ENCODE measurements at places on chromosomes 1 and 21. TPM values are rescaled to one million over a fixed set of nuclear protein-coding genes. Genes with fewer than 3 reads are reported as not detected.
A peak's percentile ranks its signal among the peaks of the same experiment; 100 is the strongest.

Gene CACHD1
- 48.6 TPM for total RNA-seq

Gene CENPF
- 20.8 TPM for total RNA-seq

Gene CCDC30
- 3.4 TPM for total RNA-seq

Gene F13B
- total RNA-seq, result not detected

Gene PROK1
- total RNA-seq, result not detected

Gene THEMIS2
- 9.6 TPM for total RNA-seq

- no peaks in the 10 kb centered on the region for H3K36me3 ChIP-seq
- H3K4me3 ChIP-seq, result no peak overlapping the region
- H3K27ac ChIP-seq, result no peak overlapping the region
- no peak for DNase-seq
- H3K27me3 ChIP-seq, result peaks cover 3% of the 10 kb centered on the region
Measured at GRCh38 chr21:29121759-29122158, 8.7 kb upstream of the MAP3K7CL start.

DNA sequence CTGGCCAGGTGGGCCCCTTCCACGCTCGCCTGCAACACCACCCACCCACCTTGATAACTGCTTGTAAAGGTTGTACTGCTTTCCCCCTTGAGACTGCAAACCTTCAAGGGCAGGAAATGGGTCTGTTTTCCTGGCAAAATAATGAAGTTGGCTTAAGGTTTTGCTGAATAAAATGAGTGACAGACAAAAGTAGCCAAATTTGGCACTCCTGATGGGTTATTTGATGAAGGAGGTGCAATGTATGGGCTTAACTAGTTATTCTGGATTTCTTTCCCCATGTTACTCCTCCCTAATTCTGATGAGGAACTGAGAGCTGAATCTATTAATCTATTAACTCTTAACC, 14.6 kb upstream of the HLCS start:
- DNase-seq, result no peak
- H3K27ac ChIP-seq, result no peak overlapping the region
- H3K4me1 ChIP-seq, result peaks cover 27% of the 10 kb centered on the region
- peaks cover 4% of the 10 kb centered on the region for H3K36me3 ChIP-seq
- H3K4me3 ChIP-seq, result peak overlapping the region; percentile 81

- peak overlapping the region; percentile 99 for H3K27ac ChIP-seq
- H3K27me3 ChIP-seq, result peaks cover 14% of the 10 kb centered on the region
- H3K36me3 ChIP-seq, result peaks cover 49% of the 10 kb centered on the region
- peak; percentile 25 for DNase-seq
- H3K4me1 ChIP-seq, result peaks cover 34% of the 10 kb centered on the region
Measured at GRCh38 chr1:108199201-108199691, 897 bp downstream of the SLC25A24 start.

DNA sequence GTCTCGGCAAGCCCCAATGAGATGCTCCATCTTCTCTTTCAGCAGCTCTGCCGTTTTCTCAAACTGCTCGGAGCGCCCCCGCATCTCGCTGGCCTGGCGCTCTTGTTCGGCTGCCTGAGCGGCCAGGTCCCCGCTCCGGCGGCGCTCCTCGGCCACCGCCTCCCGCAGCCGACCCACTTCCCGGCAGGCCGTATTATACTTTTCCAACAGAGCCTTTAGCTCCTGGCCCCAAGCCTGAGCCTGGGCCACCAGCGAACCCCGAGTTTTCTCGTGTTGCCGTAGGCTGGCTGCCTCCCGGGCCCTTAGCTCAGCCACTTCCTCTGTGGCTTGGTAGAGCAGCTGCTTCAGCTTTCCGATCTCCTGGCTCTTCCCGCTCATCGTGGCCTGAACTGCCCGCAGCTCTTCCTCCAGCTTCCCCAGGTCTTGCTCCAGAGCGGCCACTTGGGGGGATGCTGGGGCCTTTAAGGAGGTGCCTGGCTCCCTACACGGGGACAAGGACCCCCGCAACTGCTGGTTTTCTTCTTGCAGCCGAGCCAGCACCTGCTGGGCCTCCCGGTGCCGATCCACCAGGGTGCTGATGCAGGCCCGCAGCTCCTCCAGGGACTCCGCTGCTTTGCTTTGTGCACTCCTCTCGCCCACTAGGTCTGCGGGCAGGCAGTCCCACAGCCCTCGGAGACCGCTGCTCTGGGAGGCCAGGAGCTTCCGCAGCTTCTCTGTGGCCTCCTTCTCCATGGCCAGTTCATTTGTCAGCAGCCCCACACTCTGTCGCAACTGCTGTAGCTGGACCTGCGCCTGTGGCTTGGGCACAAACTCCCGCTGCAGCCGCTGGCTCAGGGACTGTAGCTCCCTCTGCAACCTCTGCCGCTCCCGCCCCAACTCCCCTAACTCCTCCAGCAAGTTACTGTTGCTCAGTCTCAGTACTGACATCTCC, 13.4 kb upstream of the PIAS3 start:
- no peaks in the 10 kb centered on the region for H3K36me3 ChIP-seq
- H3K27ac ChIP-seq, result no peak overlapping the region
- peak; percentile 28 for DNase-seq
- H3K27me3 ChIP-seq, result peaks cover 14% of the 10 kb centered on the region

DNA sequence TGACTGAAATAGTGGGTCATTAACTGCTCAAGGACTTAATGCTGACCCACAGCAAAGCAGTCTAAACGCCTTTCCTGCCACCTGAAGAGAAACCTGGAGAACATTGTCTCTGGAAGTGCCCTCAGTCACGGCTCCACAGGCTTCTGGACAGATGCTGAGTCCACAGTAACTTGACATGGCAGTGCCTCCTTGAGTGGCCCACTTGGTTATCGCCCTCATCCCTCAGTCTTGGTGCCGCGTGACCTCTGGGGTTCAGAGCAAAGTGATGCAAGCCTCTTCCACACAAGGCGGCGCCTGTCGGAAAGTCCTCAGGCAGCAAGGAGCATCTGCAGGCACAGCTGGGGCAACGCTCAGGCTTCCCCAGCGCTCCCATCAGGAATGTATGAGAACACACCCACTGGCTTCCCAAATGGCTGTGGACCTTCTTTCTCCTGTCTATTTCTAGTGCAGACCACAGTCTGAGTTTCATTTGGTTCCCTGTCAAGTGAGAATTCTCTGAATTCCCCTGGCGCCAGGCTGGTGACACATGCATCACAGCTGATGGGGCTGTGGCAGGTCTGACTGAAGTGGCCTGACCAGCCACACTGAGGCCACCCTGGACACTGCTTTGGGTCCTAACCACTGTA, 13.0 kb upstream of the ANGPTL7 start:
- H3K27me3 ChIP-seq, result no peaks in the 10 kb centered on the region
- H3K4me3 ChIP-seq, result no peak overlapping the region
- H3K36me3 ChIP-seq, result peaks cover 4% of the 10 kb centered on the region
- H3K27ac ChIP-seq, result no peak overlapping the region
- no peaks in the 10 kb centered on the region for H3K4me1 ChIP-seq

DNA sequence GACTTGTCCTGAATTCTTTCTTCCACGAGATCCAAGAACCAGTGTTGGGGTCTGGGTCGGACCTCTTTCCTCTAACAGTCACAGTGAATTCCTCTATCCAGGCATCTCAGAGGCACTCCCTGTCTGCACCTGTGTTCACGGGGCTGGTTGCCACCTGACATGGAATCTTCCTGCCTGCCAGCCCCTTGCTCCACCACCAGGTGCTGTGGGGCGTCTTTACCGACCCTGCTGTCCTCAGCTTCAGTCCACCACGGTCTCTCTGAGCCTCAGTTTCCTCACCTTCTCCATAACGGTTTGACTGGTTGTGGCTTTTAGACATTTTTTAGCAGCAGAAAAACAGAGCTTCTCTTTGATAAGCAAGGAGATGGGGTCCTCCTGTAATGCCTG, 62.7 kb downstream of the SDC3 start:
- no peak overlapping the region for H3K27ac ChIP-seq
- peaks cover 65% of the 10 kb centered on the region for H3K4me1 ChIP-seq
- no peak overlapping the region for H3K4me3 ChIP-seq
- H3K27me3 ChIP-seq, result peaks cover 20% of the 10 kb centered on the region

DNA sequence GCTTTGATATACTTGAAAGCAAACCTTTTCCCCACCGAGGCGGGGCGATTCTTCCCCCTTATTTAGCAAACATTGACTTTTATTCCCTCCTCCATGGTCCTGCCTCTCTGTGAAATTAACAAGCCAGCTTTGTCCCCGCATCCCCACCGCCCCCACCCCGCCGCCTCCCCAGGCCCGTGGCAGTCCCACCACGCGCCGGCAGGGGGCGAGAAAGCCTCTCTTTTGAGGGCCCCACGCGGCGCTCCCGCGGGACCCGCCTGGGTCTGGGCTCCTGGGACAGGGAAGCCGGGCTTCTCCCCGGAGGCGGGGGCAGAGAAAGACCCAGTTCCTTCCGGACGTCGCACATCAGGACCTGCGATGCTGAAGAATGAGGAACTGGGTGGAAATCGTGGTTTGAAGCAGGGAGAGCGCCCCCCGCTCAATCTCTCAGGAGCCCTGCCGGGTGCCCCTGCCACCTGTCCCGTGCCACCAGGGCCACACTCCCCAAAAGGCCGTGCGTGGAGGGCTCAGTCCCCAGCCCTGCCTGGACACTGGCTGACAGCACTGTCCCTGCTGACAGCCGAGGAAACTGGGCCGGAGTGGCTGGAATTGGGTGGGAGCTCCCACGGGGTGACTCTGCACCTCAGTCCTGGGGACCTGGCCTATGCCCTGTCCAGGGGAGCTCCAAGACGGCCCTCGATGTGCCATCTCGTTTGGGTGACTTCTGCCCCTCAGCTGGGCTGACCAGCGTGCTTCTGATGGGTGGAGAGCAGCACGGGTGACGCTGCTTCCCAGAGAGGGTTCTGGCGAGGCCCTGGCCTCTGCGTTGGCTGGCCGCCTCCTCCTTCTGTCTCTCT, 8.6 kb upstream of the ACTRT2 start:
- H3K27me3 ChIP-seq, result peaks cover 12% of the 10 kb centered on the region
- no peak overlapping the region for H3K4me3 ChIP-seq
- H3K4me1 ChIP-seq, result no peaks in the 10 kb centered on the region
- no peak overlapping the region for H3K27ac ChIP-seq

DNA sequence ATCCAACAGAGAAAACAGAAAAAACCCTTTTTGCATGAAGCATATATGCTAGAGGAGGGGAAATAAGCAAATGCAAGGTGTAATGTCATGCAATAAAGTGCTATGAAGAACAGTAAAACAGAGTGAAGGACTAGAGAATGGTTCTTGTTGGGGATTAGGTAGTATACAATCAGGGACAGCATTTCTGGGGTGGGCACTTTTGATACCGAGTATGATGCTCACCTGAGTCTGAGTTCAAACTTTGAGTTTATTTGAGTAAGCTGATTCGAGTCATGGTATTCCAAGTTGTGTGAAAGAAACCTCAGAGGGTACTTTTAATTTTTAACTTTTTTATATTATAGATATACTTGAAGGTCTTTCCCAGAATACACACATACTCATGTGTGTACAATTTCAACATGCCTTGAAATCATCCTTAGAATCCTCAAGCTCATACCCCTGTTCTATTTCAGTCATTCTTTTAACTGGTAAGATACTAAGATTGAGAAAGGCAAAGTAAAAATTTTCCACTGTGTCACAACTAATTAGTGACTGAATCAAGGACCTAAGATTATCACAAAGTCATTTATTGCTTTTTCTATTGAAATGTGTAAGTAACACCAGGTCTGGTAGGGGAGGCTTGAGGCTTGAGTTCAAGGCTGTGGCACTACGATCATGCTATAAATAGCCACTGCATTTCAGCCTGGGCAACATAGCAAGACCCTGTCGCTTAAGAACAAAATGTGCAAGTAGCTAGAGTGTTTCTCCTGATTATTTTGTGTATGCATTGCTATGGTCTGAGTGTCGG, 12.1 kb downstream of the LRRC8B start:
- no peak overlapping the region for H3K27ac ChIP-seq
- peak overlapping the region; percentile 38 for H3K4me3 ChIP-seq
- DNase-seq, result no peak
- no peaks in the 10 kb centered on the region for H3K36me3 ChIP-seq
- peaks cover 3% of the 10 kb centered on the region for H3K27me3 ChIP-seq

DNA sequence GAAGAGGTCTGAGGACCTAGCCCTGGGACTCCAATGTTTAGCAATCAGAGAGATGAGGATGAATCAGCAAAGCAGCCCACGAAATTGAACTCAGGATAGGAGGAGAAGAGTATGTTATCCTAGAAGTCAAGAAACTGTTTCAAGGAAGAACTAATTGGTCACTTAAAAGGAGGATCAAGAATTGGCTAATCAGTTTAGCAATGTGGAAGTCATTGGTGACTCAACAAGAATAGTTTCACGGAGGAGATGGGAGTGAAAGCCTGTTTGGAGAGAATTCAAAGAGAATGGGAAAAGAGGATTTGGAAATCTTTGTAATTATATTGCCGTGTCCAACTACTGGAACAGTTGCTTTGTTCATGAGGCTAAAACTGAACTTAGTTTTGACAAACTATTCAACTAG, 7.4 kb downstream of the HMCN1 start:
- H3K27me3 ChIP-seq, result peaks cover 1% of the 10 kb centered on the region
- H3K27ac ChIP-seq, result no peak overlapping the region
- peaks cover 10% of the 10 kb centered on the region for H3K4me1 ChIP-seq
- H3K4me3 ChIP-seq, result no peak overlapping the region

- H3K27ac ChIP-seq, result no peak overlapping the region
- H3K4me3 ChIP-seq, result no peak overlapping the region
- H3K27me3 ChIP-seq, result no peaks in the 10 kb centered on the region
- H3K36me3 ChIP-seq, result peaks cover 25% of the 10 kb centered on the region
- DNase-seq, result no peak
- peaks cover 16% of the 10 kb centered on the region for H3K4me1 ChIP-seq
Measured at GRCh38 chr1:56531624-56532349, 47.6 kb downstream of the PLPP3 start.

- H3K27ac ChIP-seq, result no peak overlapping the region
Measured at GRCh38 chr1:15283526-15283925, 36.5 kb downstream of the FHAD1 start.

- H3K4me1 ChIP-seq, result peaks cover 6% of the 10 kb centered on the region
- DNase-seq, result no peak
- H3K27me3 ChIP-seq, result no peaks in the 10 kb centered on the region
Measured at GRCh38 chr1:9815150-9815549, 8.6 kb downstream of the CLSTN1 start.

- DNase-seq, result no peak
- peaks cover 66% of the 10 kb centered on the region for H3K4me1 ChIP-seq
- no peak overlapping the region for H3K27ac ChIP-seq
Measured at GRCh38 chr1:234531151-234531635, 52.2 kb upstream of the TARBP1 start.

All from endothelial cell (in vitro differentiated cells).